ENCODE measurements at places on chromosomes 6 and 20.

- no peak for DNase-seq
Observed at GRCh38 chr6:126907996-126908395, 210.5 kb upstream of the RSPO3 start.

DNA sequence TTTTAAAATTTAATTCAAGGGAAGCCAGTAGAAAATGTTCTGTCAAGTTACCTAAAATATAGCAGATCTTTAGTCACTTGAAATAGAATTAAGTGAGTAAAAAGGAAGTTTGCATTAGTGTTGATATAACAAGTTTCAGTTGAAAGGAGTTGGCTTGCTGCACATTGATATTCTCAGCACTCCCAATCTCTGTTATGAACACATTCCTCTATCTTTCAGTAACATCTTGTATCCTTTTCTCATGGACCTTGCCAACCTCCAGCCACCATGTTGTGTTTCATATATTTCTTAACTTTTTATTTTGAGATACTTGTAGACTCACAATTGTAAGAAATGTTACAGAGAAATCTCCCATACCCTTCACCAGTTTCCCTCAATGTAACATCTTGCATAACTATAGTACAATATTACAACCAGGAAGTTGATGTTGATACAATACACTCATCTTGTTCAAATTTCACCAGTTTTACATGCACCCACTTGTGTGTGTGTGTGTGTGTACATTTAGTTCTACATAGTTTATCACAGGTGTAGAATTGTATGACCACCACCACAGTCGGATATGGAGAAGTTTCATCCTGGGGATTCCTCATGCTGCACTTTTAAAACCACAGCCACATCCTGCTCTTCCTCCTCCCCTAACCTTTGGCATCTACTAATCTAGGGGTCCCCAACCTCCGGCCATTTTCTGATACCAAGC, 20.2 kb upstream of the PAQR8 start:
- no peak for DNase-seq

DNA sequence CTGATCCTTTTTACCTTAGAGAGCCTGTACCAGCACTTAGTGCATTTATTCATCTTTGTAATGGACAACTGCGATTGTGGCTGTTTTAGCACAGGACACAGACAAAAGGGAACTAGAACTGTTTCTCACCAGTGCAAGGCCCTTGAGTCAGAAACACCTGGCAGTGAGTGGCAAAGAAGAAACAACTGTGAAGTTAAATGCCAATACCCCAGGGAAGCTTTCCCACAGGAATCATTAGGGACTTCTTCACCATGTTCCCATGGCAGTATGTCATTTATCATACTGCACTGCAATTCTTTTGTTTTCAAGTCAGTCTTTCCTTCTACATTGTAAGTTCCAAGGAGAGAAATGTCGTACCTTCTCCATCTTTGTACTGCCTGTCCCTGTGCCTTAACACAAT, 28.6 kb upstream of the CDYL start:
- no peak for DNase-seq

DNA sequence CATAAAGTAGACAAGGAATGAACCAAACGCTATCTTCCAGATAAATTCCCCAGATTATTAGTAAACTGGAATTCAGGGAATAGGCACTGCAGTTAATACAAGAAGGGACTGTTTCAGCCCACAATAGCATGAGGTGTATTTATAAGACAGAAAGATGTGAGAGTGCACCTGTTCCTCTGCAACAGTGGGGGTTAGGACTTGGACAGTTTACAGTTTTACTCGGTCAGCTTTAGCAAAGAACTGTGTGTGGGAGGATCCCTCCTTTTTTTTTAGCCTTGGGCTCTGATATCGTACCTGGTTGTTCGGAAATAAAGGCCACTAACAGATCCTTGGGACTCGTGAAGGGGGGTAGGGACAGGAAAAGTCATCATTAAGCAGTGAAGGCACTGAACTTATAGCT, 2.0 kb upstream of the MYLIP start:
- no peak for DNase-seq

DNA sequence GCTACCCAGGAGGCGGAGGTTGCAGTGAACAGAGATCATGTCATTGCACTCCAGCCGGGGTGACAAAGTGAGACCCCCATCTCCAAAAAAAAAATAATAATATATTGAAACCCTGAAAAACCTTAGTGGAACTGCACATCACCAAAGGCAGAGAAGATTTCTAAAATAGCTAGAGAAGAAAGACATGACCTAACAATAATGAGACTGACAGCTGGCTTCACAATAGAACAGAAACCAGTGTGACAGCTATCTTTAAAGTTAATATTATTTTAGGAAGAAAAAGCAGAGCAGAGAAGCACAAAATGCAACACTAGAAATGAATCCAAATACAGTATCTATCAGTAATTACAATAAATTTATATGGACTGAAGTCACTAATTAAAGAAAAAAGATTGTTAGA, 67.1 kb upstream of the FLRT3 start:
- DNase-seq: no peak

Data from vagina (tissue), 2 donors.